ENCODE measurements at places on chromosomes 2 and 18.

DNA sequence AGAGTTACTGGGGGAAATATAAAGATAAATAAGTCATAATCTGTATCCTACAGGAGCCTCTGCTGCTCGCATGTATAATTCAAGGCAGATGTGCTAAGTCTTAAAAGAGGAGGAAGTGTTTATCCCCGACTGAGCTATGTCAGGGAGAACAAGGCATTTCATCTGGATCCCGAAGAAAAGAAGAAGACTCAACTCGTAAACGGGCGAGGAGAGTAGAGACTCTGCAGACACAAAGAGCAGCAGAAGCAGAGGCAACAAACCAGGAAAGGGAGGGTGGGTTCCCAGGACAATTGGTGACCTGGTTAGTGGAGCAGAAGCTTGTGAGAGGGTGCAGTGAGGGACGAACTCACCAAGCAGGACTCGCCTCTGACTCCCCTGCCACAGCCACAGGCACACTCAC, 368.6 kb downstream of the EIPR1 start:
- no peak for DNase-seq

DNA sequence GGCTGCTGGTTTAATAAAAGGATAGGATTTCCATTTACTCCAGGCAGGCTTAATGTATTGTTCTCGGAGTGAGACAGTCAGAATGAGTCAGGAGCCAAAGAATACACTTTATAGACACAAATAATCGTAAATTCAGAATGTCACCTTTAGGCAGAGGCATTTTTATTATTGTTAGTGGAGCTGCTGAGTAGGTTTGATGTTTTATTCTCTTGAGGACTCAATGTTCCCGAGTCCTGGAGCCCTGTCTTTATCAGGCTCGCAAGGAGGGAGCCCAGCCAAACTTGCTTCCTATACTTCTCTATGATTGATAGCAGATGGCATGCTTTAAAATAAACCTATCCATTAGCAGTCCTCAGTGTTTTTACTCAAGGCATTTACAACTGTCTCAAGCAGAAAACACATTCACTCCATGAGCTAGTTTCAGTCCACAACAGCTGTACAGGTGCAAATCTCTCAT, 492.3 kb upstream of the ZEB2 start:
- no peak for DNase-seq

- no peak for DNase-seq
Measured at GRCh38 chr2:38723173-38723572, 28.0 kb downstream of the SRSF7 start.

- DNase-seq: no peak
Measured at GRCh38 chr2:239577935-239578334, 177.1 kb upstream of the HDAC4 start.

DNA sequence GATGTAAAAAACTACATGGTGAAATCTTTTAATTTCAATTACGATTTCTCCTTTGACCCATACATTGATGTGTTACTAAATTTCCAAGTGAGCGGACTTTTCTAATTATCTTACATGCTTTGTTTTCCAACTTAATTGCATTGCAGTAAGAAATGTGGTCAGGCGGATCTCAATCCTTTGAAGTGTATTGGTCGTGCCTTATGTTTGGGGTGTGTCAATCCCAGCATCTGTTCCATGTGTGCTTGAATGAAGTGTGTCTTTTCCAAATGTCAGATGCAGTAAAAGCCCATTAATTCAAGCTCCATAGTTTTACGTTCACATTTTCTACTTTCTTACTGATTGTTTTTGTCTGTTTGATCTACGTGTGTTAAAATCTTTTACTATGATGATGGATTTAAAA, 113.1 kb downstream of the UXS1 start:
- no peak for DNase-seq
